ENCODE measurements at places on chromosomes 1 and 21. TPM values are rescaled to one million over a fixed set of nuclear protein-coding genes. Genes with fewer than 3 reads are reported as not detected.

- DNase-seq = no peak
- no peak overlapping the region for H3K4me3 ChIP-seq
- H3K27me3 ChIP-seq = no peaks in the 10 kb centered on the region
- peaks cover 82% of the 10 kb centered on the region for H3K4me1 ChIP-seq
Observed at GRCh38 chr1:223730479-223731132, 18.3 kb downstream of the CAPN2 start.

DNA sequence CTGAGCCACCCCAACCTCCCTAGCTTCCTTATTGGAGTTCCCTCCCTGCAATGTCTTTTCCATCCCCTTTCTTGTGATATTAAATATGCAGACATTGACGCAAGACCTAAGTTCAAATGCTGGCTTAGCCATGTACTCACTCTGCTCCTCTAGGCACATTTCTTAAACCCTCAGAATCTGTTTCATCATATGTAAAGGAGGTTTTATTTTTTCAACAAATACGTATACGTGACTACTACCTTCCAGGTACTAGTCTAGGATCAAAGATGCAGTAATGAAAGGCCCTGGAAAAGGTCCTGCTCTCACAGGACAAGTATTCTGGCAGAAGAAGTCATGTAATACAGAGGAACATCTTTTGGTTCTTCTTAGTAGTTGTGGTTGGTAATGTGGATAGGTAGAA lies 98.6 kb downstream of the SIPA1L2 start:
- no peak for DNase-seq
- no peak overlapping the region for H3K27ac ChIP-seq
- H3K27me3 ChIP-seq = no peaks in the 10 kb centered on the region

DNA sequence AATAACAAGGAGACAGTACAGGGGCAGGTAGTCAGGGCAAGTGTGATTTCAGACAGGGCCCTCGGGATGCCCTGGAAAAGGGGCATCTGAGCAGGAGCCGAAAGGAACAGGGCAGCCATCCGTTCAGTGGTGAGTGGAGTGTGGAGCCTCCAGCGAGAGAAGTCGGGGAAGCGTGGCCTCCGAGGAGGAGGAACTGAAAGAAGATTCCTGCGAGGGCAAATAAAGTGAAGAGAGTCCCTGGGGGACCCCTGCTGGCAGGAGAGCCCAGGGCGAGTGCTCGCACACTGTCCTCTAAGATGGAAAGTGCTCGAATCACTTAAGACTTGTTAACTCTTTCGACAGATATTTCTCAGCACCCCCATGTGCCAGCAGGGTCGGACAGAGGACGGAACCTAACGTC lies 3.5 kb upstream of the UTS2 start:
- no peaks in the 10 kb centered on the region for H3K4me1 ChIP-seq
- H3K27me3 ChIP-seq = no peaks in the 10 kb centered on the region
- H3K27ac ChIP-seq = no peak overlapping the region
- H3K4me3 ChIP-seq = no peak overlapping the region

NUF2 gene
- 0.92 TPM for total RNA-seq

DNA sequence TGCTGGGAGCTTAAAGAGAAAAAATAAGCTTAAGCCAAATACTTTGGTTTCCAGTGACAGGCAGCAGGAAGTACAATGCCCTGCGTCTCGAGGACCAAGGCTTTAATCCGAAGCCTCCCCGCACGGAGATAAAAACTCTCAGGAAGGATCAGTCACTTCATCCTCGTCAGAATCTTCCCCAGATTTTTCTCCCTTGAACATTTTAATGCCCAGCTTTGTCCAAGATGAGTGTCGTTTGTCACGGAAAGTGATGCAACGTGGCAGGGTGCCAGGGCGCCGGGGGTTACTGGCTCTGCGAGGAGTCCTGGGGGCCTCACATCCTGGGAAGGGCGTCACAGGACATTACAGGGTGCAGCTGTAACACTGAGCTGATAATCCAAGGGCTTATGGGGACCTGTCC lies 25.2 kb upstream of the PCBP3 start:
- DNase-seq = no peak
- no peaks in the 10 kb centered on the region for H3K4me1 ChIP-seq
- no peaks in the 10 kb centered on the region for H3K36me3 ChIP-seq
- peaks cover 12% of the 10 kb centered on the region for H3K27me3 ChIP-seq

- no peaks in the 10 kb centered on the region for H3K36me3 ChIP-seq
- H3K4me1 ChIP-seq = peaks cover 20% of the 10 kb centered on the region
- H3K4me3 ChIP-seq = no peak overlapping the region
Observed at GRCh38 chr1:229133151-229133550, 137.8 kb upstream of the RAB4A start.

DNA sequence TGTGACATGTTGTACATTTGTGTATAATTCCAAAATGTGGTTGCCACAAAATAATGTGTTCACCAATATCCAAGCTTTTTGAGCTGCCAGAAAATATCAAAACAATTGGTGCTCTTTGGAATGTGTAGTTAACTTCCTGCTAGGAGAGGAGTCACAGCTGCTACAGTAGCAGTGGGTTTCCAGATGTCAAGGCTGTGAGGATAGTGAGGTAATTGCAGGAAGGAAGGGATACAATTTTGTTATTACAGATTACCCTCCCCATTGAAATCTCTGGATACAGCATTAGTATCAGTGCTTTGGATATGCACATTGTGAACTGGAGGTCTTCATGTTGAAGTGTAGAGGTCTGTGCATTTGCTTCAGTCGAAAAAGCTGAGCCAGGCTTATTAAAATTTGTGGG lies 253.2 kb downstream of the PTPRC start:
- H3K4me1 ChIP-seq = peaks cover 18% of the 10 kb centered on the region
- DNase-seq = no peak
- no peak overlapping the region for H3K4me3 ChIP-seq

DNA sequence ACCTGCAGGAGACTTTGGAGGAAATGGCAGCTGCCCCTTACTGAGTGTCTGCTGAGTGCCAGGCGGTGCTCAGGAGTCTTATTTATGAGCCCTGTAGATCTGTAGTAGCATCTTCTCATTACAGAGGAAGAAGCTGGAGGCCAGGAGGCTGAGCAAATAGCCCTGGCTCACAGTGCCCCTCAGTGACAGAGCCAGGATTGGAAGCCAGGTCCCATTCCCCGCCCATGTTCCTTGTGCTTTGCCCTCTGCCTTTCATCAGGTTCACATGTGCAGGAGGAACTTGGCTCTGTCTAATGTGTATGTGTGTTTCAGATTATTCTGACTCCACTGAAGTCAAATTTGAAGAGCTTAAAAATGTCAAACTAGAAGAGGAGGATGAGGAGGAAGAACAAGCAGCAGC lies 21.2 kb downstream of the KDM4A start:
- no peak for DNase-seq
- no peaks in the 10 kb centered on the region for H3K27me3 ChIP-seq
- H3K27ac ChIP-seq = no peak overlapping the region
- H3K36me3 ChIP-seq = peaks cover 100% of the 10 kb centered on the region
- H3K4me1 ChIP-seq = no peaks in the 10 kb centered on the region

GRCh38 chr1:26360807-26361604 lies 7.1 kb upstream of the CRYBG2 start:
- peaks cover 70% of the 10 kb centered on the region for H3K27me3 ChIP-seq
- H3K27ac ChIP-seq = no peak overlapping the region
- H3K36me3 ChIP-seq = no peaks in the 10 kb centered on the region
- peaks cover 19% of the 10 kb centered on the region for H3K4me1 ChIP-seq
- peak overlapping the region; percentile 36 for H3K4me3 ChIP-seq

- no peak for DNase-seq
- no peak overlapping the region for H3K4me3 ChIP-seq
- H3K27ac ChIP-seq = no peak overlapping the region
- H3K36me3 ChIP-seq = peaks cover 96% of the 10 kb centered on the region
- H3K4me1 ChIP-seq = no peaks in the 10 kb centered on the region
Observed at GRCh38 chr1:201999625-202000238, 10.7 kb upstream of the ELF3 start.

SLAMF8 gene
- 51.2 TPM for total RNA-seq

ERO1B gene
- 8.5 TPM for total RNA-seq

GRCh38 chr1:9101510-9102146 lies 27.3 kb downstream of the GPR157 start:
- H3K4me1 ChIP-seq = no peaks in the 10 kb centered on the region
- H3K27ac ChIP-seq = no peak overlapping the region
- H3K4me3 ChIP-seq = no peak overlapping the region

TRIM67 gene
- not detected for total RNA-seq

P3H1 gene
- total RNA-seq = 24.4 TPM

DNA sequence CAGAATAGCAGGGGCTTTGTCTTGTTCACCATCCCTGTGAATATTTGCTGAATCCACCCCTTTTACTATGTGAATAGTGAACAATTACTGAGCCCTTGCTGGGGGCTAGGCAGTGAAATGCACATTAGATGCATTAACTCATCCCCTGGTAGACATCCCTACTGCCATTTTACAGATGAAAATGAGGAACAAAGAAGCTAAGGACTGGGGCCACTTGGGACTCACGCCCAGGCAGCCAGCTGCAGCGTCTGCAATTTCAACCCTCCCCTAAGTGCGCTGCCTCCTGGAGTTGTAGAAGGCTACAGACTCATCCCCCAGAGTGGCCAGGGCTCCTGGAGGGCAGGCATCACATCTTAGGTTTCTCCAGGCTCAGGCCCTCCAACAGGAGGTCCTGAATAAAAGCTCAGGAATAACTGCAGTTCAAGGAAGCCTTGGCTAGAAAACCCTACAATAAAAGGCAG lies 31.6 kb downstream of the CAPZB start:
- H3K27me3 ChIP-seq = no peaks in the 10 kb centered on the region
- H3K4me3 ChIP-seq = no peak overlapping the region
- DNase-seq = no peak
- peak overlapping the region; percentile 56 for H3K27ac ChIP-seq
